ENCODE measurements at places on chromosomes 11 and 22. TPM values are rescaled to one million over a fixed set of nuclear protein-coding genes. Genes with fewer than 3 reads are reported as not detected.

MAPK8IP2 gene
- 0.22 TPM for polyA plus RNA-seq

OR8D4 gene
- not detected for polyA plus RNA-seq

DLG2 gene
- 1.0 TPM for polyA plus RNA-seq

TRPM5 gene
- not detected for polyA plus RNA-seq

DBX1 gene
- polyA plus RNA-seq = not detected

TMEM121B gene
- polyA plus RNA-seq = 1.2 TPM

C11orf97 gene
- not detected for polyA plus RNA-seq

SCGB1D2 gene
- 6.1 TPM for polyA plus RNA-seq

ZNF215 gene
- 0.15 TPM for polyA plus RNA-seq

PLAAT3 gene
- 118 TPM for polyA plus RNA-seq
